ENCODE measurements at places on chromosomes 7 and 10.

DNA sequence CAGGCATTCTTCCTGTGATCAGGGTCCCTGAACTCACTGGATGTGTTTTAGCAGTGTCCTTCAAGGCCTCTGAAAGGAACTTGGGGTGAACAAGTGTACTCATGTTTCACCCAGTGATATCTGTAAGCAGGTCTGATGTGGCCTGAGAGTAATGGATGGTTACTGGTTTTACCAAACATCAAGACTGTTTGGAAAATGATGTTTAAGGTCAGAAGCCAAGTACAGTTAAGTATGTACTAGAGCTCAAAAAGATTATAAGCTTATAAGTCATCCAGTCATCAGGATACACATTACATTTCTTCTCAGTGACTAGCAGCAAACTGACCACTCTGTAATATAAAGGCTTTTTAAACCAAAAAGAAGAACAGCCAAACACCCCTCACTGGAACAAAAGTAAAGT lies 79.8 kb upstream of the PTN start:
- DNase-seq: no peak

GRCh38 chr7:70372768-70373515 lies 759.0 kb upstream of the GALNT17 start:
- no peak for DNase-seq

DNA sequence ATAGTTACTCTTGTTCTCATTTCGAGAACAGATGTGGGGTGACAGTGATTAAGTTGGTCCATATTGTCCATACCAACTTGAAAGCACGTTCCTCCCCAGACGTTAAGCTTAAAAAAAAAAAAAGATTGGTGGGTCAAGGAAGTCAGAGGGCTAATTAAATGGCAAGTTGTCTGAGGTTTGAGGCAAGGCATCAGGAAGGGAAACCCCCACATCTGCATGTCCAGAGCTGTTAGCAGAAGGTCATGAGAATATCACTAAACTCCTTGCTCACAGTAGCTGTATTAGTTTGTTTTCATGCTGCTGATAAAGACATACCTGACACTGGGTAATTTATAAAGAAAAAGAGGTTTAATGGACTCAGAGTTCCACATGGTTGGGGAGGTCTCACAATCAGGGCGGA lies 415.6 kb upstream of the FZD8 start:
- DNase-seq: no peak

DNA sequence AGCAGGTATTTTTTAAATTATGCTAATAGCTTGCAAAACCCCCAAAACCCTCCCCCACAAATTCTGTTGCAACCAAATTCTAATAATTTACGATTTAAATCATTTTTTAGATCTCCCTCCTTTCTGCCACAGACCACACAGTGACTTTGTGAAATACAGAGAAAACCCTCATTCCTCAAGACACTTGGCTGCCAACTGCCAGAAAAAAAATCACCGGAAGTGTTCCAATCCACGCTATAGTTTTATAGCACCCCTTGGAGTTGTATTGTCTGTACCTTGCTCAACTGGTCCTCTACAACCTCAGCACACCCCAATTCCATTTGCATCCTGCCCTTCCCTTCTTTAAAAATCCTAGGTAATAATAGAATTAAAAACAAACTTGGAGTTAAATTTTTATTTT lies 560.1 kb downstream of the PARD3 start:
- DNase-seq: no peak

GRCh38 chr10:127451628-127452027 lies 97.5 kb upstream of the NPS start:
- no peak for DNase-seq

- DNase-seq: no peak
These were observed 126.2 kb downstream of the MDFIC start for GRCh38 chr7:115047958-115048720.

- DNase-seq: no peak
These were observed 663.3 kb upstream of the FOXK1 start for GRCh38 chr7:4018601-4019316.

DNA sequence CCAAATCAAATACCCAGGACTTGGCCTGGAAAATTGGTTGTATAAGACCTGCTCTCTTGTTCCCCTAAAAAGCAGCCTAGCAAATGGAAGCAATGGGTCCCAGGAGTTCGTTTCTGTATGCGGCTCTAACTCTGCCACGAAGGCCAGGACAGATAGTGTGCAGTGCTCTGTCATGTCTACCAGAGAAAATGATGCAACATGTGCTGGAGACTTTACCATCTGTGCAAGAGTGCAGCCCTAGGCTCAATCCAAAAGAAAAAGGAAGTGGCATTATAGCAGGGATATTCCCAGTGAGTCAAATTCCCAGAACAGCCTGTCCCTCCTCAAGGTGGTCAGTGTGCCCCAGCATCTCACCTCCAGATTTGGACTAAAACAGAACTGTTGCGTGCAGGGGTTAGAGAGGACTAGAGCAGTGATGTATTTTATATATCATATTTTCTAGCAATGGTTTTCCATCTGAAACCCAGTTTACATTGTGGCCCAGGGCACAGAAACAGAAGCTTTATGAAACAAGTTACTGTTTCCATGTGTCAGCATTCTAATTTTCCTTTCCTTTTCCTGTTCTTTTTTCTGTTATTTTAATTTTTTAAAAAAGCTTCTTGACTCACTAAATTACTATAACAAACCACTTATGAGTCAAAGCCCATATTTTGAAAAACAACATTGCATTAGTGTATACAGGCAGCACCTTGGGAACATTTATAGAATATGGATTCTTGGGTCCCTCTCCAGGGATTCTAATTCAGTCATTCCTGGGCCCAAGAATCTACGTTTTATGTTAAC lies 311.2 kb downstream of the RNLS start:
- peak; percentile 7 for DNase-seq

DNA sequence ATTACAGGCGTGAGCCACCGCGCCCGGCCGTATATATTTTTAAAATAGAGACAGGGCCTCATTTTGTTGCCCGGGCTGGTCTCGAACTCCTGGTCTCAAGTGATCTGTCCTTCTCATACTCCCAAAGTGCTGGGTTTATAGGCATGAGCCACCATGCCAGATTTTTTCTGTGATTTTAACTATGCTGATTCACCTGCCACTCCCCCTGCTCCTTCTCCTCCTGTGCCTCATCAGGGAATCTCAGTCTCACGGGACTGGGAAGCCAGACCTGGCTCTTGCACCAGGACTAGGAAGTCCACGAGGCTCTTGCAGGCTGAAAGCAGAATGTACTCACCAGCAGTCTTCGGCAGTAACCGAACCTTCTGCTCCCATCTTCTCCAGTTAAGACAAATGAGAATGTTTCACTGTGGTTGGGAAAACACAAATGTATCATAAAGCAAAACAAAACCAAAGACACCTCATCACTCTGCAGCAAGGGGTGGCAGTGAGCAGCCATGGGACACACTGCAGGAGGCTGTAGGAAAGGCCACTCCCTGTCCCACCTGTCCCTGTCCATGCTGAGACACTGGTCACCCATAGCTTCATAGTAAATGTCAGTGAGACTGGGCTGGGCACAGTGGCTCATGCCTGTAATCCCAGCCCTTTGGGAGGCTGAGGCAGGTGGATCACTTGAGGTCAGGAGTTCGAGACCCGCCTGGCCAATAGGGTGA lies 78.7 kb upstream of the MKRN1 start:
- no peak for DNase-seq

DNA sequence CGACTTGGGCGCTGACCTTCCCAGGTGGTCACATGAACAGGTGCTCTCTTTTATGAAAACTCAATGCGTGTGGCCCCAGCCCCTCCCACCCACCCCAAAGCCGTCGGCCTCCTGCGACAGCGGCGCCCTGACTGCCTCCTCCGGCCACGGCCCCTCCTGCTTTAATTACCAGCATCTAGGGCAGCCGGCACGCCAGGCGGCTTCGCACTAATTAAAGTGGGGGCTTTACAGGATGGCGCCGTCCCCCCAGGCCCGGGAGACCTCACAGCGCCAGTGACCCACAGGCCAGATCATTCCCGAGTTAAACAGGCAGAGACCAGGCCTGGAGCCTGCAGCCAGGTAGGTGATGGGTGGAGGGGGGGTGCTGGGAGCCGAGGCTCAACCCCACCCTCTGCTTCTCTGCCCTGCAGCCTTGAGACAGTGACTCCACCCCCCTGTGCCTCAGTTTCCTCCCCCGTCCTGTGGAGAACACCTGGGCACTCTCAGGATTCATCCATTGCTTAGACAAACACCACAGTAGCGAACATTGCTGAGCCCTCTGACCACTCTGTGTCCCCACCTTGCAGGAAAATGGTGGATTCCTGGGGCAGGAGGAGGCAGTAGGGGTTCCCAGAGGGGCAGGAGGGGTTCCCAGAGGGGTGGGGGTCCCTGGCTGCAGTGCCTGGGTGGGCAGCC lies 100.8 kb downstream of the MICALL2 start:
- no peak for DNase-seq

DNA sequence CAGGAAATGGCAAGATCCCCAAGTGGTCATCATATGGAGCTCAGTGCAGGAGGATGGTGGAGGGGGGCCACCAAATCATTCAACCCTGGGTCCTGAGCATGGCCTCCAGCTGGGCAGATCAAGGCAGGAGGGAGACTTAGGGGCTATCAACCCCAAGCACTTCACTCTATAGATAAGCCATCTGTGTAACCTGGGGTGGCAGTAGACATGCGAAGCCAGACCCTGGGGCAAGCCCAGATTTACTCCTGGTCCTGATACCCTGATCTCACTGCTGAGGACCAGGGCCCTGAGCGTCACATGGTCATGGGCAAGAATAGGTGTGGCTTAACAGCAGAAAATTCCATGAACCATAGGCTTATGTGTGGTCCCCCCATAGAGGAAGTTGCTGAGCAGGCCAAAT lies 173.0 kb upstream of the ADCY1 start:
- DNase-seq: no peak

DNA sequence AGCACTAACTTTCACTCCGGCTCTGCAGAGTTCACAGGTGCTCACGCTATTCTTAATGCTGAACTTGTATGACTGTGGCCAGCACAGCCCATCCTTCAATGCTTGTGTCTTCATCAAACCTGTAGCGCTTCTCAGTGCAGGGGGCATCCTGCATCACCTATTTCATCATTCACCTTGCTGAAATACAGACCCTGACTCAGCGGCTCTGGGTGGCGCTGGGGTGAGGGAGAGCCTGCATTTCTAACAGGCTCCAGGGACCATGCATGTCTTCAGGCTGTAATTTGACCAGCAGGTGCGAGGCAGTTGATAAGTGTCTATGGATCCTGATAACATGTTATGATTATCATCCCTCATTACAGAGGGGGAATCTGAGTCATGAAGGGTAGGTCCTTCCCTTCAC lies 89.3 kb downstream of the VOPP1 start:
- peak; percentile 2 for DNase-seq

DNA sequence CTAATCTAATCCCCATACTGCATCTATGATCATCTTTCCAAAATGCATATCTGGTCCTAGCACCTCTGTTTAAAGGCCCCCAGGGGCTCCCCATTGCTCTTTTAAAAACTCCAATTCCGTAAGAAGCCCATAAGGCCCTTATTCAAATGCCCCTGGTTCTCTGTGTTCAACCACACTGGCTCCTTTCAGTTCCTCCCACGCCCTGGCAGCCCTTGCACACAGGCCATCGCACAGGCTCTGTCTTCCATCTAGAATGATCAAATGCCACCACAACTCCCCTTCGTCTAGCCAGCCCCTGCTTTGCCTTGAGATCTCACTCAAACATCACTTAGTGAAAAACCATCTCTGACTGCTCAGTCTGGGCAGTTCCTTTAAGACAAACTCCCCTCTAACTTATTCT lies 112.9 kb upstream of the LYZL2 start:
- peak; percentile 16 for DNase-seq

GRCh38 chr7:114663502-114663901 lies 248.9 kb downstream of the FOXP2 start:
- DNase-seq: no peak

GRCh38 chr7:130386876-130387275 lies 6.6 kb downstream of the CPA1 start:
- no peak for DNase-seq

GRCh38 chr7:82347808-82348207 lies 95.8 kb downstream of the CACNA2D1 start:
- DNase-seq: no peak

GRCh38 chr10:132398566-132398991 lies 1.6 kb downstream of the PWWP2B start:
- DNase-seq: no peak

DNA sequence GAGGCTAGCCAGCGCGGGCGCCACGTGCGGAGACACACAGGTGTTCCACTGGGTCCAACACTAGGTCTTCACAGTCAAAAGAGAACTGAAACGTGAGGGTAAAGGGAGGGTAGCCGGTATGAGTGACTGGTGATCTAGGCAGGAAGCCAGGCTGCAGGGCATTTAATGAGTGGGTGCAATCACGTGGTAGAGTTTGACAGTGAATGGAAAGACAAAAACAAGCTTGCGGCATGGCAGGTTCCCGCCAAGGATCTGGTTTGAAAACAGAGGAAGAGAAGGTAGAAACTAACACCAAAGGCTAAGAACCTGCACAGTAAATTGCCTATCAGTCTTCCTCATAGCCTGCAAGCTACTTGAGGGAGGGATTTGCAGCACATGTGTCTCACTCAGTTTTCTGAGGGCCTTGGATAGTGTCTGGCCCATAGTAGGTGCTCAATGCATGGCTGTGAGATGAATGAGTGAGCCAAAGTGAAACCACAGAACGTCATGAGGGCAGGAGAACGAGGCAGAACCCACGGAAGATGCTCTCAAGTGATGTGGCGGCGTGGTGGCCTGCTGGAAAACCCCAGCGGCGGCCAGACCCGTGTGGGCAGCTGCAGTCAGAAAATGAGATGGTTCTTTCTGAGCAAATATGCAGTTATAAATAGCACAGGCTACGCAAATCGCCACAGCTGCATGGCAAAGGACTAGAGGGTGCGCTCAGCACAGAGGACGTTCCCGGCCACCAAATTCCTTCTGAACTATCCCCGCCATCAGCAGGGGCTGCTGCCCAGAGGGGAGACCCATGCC lies 183.6 kb upstream of the NFE2L3 start:
- DNase-seq: peak; percentile 32

DNA sequence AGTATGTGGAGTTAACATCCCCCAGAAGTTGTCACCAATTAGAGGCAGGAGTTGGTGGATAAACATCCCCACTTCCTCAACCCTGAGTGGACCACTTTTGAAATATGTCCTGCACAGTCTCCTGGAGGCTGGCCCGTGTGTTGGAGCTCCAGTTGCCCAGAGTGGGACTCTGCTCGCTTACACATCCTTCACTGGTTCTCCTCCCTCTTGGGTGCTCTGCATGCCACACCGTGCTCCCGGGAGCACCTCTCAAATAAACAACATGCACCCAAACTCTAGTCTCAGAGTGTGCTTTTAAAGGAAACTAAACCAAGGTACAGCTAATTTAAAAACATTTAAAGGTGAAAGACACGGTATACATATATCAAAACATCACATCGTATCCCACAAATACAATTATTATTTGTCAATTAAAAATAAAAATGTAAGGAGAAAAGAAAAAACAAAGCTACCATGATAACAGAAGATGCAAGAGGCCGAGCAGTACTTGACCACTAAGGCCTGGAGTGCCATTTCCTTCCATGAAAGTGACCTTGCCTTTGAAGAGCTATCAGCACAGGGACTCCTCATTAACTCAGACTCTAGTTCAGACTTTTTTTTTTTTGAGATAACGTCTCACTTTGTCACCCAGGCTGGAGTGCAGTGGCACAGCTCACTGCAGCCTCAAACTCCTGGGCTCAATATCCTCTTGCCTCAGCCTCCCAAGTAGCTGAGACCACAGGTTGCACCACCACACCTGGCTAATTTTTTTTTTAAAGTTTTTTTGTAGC lies 47.8 kb upstream of the SAMD8 start:
- no peak for DNase-seq

Data from stimulated activated CD4-positive, alpha-beta T cell treated with anti-CD3 and anti-CD28 coated beads, Interleukin-4, amount 100 ng/mL, for 24 hours (primary cell).